ENCODE measurements at places on chromosomes 5 and 9.

GRCh38 chr5:88474574-88474973 lies 205.9 kb upstream of the TMEM161B start:
- DNase-seq, result no peak

- DNase-seq, result no peak
Observed at GRCh38 chr9:130328349-130328801, 62.8 kb downstream of the HMCN2 start.

GRCh38 chr5:107370396-107370968 lies 300.3 kb downstream of the EFNA5 start:
- no peak for DNase-seq

- DNase-seq, result no peak
Observed at GRCh38 chr5:125214080-125214479, 467.6 kb upstream of the ZNF608 start.

- DNase-seq, result no peak
Observed at GRCh38 chr5:81314581-81314980, 13.2 kb downstream of the ZCCHC9 start.

DNA sequence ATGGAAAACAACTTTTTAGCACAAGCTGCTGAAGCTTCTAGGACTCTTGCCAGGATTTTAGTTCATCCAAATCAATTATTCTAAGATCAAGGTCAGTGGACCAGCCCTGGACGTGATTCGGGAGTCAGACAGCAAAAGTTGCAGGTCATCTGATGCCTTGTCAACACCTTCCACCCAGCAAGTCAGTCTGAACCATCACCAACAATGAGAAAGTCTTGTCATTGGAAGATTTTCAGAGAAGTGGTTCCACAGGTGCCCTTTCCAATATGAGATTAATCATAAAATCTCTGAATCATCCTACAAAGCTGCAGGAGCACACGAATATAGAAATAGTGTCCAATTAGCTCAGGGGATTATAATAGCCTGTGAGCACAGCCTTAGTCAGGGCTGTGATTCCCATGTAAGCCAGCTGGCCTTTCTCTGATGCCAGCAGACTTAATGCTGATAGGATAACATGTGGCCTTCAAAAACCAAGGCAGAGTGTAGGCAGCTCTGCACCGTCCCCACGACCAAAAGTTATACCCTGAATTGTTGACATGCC lies 445.0 kb upstream of the TRPC7 start:
- no peak for DNase-seq

GRCh38 chr9:137075275-137075775 lies 2.0 kb upstream of the UAP1L1 start:
- DNase-seq, result no peak

DNA sequence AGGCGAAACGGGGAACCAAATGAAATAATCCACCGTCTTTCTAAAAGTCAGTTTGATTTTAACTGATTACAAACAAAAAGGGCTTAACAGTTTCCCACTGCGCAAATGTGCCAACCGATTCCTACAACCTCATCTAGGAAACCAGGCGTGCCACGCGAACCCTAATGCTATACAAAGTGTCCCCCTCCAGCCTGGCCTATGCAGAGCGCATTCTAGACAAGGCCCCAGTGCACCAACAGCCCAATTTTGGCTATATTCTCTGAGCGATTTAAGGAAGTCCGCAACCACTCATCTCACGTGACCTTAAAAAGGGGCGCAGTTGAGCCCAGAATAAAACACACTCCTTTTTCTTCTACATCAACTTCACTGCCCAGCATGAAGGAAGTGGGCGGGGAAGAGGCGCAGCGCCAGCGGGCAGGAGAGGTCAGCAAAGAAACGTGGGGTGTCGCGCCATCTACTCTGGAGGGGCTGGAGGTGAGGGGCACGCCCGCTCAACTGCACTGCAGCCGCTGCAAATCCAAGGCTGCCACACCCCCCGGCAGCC lies 779 bp downstream of the FAM13B start:
- no peak for DNase-seq

GRCh38 chr5:96716716-96717115 lies 54.5 kb downstream of the CAST start:
- no peak for DNase-seq

DNA sequence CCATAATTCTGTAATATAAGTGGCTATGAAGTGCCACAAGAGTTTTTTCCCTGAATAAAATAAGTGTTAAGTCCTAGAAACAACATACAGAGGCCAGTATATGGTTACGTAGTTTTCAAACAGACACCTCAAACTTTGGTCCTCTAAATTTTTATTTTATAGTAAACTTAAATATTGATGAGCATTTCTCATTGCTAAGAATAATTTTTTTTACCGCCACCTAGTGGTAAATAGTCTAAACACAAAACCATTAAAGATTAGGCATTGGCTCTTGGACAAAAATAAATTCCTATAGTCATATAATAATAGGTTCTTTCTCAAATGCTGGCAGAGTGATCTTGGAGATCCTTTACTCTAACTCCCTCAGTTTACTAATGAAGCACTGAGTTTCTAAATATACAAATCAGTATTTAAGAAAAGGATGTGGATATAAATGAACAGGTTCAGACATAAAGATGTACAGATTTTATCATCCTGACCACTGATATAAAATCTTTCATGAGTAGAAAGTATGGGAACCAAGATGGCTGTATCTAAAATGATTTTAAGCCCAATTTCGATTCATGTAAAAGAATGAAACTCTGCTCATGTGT lies 136.2 kb downstream of the FANCC start:
- no peak for DNase-seq

GRCh38 chr9:88387552-88388202 lies 567 bp upstream of the SPIN1 start:
- DNase-seq, result peak; percentile 11

DNA sequence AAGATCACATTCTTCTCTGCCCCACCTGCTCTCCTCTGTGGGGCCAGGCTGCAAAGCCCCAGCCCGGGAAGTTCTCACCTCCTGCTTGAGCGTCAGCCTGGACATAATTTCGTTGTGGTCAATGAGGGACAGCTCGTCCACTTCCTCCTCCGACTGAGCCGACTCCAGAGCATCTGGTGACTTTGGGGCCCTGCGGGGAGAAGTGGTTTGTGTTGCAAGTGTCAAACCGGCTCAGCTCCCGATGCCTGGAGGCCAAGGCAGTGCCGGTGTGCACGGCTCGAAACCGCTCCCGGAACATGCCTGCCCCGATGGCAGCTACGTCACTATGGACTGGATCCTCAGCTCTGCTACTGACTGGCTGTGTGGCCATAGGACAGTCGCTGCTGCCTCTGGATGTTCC lies 52.8 kb downstream of the PRRT1B start:
- no peak for DNase-seq

- DNase-seq, result no peak
Observed at GRCh38 chr5:1835431-1835830, 34.2 kb downstream of the NDUFS6 start.

- DNase-seq, result no peak
Observed at GRCh38 chr9:87630266-87630665, 95.7 kb upstream of the CTSL start.

- no peak for DNase-seq
Observed at GRCh38 chr5:43290726-43291125, 22.5 kb downstream of the HMGCS1 start.

- no peak for DNase-seq
Observed at GRCh38 chr5:172868436-172868923, 34.4 kb downstream of the ERGIC1 start.

GRCh38 chr9:17065062-17065461 lies 69.8 kb upstream of the CNTLN start:
- no peak for DNase-seq

GRCh38 chr5:150846654-150847333 lies 473 bp downstream of the IRGM start:
- peak; percentile 60 for DNase-seq

GRCh38 chr5:73121119-73121463 lies 716 bp downstream of the TMEM171 start:
- no peak for DNase-seq

DNA sequence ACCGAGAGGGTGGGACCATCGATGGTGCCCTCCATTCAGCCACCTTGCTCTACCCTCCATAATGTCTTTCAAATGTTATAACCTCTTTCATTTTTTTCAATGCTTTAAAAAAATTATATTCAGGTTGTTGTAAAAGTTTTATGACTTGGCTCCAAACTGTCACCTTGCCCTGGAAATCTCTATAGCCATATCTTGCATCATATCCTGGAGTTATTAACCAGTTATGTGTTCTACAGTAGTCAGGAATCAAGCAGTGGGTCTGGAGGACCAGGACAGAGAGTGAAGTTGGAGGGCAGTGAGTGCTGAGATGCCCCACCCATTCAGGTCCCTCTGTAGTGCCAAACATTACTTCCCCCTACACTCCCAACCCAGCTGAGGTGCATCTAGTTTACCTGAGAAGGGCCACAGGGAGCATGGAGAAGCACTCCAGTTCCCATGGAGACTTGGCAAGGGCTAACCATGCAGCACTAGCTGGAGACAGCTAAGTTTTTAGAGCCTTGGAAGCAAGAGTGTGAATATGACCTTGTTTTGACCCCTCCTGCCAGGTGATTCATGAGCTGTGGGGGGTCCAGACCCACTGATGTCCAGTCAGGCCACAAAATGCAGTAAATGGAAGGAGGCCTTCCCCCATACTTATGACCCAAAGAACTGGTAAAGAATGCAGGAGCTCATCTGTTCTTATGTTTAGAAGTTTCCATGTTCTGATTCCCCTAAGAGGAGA lies 5.5 kb downstream of the IFNA8 start:
- DNase-seq, result no peak

- DNase-seq, result no peak
Observed at GRCh38 chr5:136799806-136800372, 434.5 kb upstream of the TRPC7 start.

DNA sequence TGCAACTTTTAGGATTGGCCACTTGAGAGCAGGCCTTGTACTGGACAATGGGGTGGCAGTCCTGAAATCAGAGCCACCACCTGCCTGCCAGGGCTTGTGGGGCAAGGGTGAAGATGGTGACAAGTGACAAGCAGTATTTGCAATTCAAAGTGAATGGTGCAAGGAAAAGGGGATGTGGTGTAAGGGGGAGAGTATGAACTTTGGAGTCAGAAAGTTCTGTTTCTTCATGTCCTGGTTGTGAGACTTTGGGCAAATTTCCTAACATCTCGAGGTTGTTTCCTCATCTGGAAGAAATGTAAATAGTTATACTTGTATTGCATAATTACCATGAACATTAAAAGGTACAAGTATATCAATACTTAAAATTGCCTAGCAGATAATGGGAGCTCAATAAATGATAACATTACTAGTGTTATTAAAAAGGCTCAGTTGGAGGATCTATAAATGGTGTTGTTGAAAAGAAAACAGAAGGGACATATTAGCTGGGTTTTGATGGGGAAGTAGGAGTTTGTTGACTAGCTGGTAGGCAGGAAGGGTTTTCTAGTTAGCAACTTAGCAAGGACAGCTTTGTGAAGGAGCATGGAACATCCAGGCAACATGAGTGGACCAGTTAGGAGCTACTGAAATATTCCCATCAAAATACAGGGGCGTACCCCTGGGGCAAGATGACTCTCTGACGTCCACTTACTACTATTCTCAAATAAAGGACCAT lies 21.3 kb upstream of the MEGF9 start:
- DNase-seq, result no peak

DNA sequence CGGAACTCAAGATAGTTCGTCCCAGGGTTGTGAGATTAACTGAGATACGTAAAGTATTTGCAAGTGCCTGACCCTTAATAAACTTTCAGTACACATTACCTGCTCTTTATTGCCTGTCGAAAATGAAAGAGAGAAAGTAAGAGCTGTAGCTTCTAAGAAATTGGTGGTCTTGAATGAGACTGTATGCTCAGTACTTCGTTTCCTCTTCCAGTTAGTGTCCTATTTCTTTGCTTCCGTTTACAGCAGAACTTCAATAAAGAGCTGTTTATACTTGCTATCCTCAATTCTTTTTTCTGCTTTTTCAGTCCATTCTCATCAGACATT lies 534 bp downstream of the SRFBP1 start:
- no peak for DNase-seq

- DNase-seq, result no peak
Observed at GRCh38 chr5:52864371-52864770, 76.7 kb downstream of the ITGA1 start.

- peak; percentile 81 for DNase-seq
Observed at GRCh38 chr5:142324871-142325724, at the start of gene SPRY4. Gene SPRY4, minus strand, starts transcription at chr5:142325021. Its CDS starts 9,913 bp downstream, at chr5:142315108.

DNA sequence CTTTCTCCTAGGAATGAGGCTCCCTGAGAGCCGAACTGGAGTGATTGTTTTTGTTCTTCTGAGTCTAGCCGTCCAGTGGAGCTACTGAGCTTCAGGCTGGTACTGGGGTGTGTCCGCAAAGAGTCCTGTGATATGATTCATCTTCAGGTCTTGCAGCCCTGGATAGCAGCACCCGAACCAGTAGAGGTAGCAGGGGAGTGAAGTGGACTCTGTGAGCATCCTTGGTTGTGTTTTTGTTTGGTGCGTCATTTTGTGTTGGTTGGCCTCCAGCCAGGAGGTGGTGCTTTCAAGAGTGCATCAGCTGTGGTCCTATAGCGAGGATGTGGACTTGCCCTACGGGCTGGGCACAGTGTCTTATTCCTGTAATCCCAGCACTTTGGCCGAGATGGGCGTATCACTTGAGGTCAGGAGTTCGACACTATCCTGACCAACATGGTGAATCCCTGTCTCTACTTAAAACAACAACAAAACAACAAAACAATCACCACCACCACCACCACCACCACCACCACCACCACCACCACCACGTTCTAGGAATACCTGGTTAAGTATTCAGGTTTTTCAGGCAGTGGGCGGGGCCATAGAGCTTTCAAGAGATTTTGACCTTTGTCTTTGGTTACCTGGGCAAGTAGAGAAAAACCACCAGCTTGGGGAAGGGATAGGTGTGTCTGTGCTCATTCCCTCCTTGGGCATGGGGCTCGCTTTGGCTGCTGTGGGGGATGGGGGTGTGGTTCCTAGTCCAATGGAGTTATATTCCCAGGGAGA lies 154.0 kb downstream of the WDR70 start:
- DNase-seq, result no peak

DNA sequence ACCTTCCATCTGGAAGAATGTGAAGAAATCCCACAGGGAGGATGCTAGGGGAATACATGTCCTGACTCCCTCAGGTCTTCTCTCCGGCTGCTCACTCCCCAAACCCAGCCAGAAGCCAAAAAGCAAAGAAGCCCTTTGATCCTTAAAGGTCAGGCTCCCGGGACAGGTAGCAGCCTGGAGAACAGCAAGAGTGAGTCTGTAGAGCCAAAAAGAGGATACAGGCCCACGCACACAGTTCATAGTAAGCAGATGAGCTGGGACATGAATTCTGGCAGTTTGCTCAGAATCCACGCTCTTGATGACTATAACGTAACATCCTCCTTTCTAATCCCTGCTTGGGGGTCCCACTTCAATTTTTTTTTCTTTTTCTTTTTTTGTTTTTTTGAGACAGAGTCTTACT lies 72.0 kb upstream of the SLC44A1 start:
- DNase-seq, result no peak

- DNase-seq, result no peak
Observed at GRCh38 chr5:16461026-16461425, 4.6 kb downstream of the ZNF622 start.

DNA sequence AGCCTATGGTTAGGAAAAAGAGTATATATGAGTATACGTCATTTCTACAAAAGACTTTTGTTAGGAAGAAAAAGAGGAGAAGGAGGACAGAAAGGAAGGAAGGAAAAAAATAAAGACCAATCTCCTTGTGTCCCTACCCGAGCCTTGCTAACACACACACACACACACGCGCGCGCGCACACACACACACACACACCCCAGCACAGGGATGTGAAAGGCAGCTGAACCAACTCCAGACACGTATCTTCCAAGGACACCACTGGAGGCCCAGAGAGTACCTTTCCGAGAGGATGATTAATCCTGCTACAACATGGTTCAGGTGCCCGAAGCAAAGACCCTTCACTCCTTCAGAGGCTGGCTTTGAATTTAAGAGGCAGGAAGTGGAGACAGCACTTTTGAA lies 56.9 kb upstream of the GALNT10 start:
- DNase-seq, result no peak

GRCh38 chr9:122780026-122780425 lies 8.7 kb upstream of the OR5C1 start:
- DNase-seq, result no peak
